Psoas muscle (tissue), 8 donors: ENCODE measurements at places on chromosomes 12 and 14. TPM values are rescaled to one million over a fixed set of nuclear protein-coding genes. Genes with fewer than 3 reads are reported as not detected.

- DNase-seq = no peak
These were observed 13.0 kb upstream of the PCED1B start for GRCh38 chr12:47066278-47067025.

DNA sequence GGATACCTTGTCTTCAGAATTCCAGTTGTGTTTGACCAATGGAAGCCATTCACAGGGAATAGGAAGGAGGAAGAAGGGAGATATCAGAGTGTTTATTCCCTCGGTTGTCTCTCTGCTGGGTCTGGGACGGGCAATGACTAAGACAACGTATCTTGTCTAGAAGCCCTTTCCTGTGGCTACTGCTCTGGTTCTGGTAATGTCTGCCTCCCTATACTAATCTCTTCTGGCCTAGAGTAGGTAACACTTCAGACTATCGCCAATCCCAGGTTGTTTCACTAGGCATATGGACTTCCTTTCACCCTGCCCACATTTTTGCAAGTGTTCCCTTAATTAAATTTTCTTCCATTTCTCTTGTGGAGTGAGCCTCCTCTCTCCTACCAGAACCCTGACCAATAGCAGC lies 687.7 kb upstream of the TBX3 start:
- no peak for DNase-seq

DNA sequence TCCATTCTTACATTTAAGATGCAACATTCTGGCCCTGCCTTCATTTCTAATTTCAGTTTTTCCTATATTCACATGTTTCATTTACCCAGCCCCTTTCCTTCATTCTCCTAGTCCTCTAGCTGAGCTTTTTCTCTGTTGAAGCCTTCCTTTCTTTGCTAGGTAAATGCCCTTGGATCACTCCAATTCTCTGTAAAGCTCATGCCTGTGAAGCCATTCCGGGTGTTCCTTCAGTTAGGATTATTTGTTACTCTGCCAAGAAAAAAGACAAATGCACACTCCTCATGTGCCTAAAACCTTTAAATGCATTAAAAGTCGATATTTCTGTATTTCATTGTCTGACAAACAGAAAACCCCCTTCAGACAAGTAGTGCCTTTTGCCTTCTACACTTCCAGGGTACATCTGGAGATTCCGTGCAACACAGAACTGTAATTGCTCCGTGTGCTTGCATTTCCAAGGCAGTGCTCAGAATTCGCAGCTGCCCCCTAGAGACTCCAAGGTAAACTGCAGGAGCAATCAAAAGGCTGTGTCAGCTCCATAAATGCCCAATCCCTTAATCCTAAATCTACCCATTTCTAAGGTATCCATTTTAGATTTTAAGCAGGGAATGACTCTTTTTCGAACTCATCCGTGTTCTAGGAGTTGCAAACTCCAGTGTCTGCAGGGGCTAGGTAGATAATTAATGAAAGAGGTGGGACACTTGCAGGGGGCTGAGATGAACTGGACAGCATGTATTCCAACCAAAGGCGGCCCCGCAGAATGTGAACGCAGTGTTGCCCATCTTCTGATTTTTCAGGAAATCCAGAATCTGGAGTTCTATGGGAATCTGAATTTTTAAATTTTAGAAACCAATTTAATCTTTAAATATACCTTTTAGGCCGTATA lies 320.2 kb downstream of the GRIN2B start:
- peak; percentile 50 for DNase-seq

DNA sequence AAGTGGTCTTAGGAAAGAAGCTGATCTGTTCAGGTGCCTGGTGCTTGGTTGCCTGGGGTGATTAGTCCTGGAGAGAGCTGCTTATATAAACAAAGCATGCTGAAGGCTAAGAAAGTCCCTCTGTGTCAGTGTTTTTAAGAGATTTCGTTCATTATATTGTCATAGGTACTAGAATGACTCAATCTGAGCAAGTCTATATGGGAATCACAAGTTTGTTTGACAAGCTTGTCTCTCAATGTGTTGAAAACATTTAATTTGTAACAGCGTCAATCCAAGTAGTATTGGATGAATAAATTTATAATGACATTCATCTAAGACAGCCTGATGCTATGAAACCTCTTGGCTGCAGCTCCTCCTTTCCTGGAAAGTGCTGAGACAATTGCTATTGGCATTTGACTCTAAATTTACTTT lies 256.3 kb downstream of the TMTC2 start:
- DNase-seq = no peak

DNA sequence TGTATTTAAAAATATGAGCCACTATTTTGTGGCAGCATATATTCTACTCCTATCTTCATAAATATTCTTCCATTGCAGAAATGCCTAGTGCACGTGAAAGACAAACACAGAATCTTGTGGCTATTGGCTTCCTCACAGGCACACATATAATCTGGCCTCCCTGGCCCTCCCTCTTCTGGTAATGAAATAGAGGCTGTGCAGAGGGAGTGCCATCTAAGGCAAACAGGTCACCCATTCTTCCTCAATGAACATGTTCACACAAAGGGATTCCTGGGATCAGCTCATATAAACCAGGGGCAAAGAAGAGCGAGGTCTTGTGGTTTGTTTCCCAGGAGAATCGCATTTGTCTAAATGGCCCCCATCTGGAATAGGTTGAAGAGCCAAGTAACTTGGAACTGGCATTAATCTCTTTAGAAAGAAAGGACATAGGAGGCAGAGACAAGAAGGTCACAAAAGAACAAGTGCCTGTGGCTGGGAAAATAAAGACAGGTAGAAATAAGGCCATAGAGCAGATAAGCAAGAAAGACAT lies 171.6 kb upstream of the PTPRQ start:
- DNase-seq = no peak

GRCh38 chr12:6231359-6232268 lies 31.4 kb downstream of the CD9 start:
- no peak for DNase-seq

DNA sequence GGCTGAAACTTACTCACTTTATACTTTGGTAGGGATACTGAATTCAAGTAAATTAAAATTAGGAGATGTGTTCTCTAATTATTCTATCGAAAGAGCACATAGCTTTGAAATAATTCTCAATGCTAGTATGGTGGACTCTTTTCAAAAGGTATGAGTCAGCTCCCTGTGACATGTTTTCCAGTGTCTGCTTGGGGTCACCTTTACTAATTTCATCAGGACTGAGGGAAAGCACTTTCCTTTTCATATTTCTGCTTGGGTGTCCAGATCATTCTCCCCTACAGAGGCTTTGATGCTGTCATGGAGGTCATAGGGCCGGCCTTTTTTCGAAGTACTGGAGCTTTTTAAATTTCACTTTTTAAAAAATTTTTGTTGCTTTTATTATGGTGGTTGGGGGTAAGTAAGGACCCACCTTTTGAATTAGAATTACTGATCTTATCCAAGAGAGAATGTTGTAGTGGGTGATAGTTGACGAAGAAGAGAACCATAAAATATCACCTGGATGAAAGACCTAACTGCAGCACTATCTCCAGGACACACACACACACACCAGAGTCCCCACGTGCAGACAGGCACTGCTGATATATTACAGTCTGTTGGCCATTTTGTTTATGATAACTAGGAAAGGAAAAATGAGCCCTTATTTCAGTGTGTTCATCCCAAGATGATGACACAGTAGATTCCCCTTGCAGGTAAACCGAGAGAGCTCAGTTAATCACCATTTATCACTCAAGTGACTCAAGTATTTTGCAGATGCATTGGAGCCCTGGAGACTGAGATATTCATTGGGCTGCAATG lies 558.6 kb downstream of the DIO2 start:
- DNase-seq = no peak

- no peak for DNase-seq
These were observed 509 bp downstream of the PLEKHG6 start for GRCh38 chr12:6310771-6311610.

DNA sequence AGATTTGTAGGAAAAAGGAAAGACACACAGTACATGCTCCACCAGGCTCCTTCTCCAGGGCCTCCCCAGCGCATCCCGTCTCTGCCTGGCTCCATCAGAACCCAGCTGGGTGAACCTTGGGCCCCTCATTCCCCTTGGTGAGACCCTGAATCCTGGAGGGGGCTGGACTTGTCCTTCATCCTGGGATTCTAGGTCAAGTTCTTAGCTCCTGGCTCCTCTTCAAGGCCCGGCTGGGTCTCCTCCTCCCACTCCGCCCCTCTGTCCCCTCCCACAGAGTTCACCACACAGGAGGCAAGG lies 49.2 kb downstream of the PSMA6 start:
- DNase-seq = no peak

DNA sequence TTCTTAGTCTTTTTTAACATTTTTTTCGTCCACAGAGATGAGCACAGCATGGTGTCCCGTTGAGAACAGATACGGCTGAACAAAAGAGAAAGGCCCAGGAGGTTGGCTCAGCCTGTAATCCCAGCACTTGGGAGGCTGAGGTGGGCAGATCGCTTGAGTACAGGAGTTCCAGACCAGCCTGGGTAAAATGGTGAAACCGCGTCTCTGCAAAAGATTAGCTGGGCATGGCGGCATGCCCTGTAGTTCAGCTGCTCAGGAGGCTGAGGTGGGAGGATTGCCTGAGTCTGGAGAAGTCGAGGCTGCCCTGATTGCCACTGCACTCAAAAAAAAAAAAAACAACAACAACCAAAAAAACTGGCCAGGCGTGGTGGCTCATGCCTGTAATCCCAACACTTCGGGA lies 5.9 kb upstream of the EP400 start:
- DNase-seq = no peak

- DNase-seq = no peak
These were observed 468.1 kb downstream of the NPAS3 start for GRCh38 chr14:33406766-33407165.

GRCh38 chr14:24297190-24297964 lies 2.2 kb downstream of the DHRS1 start:
- DNase-seq = no peak

GRCh38 chr12:41804026-41804425 lies 340.6 kb downstream of the GXYLT1 start:
- DNase-seq = no peak

DNA sequence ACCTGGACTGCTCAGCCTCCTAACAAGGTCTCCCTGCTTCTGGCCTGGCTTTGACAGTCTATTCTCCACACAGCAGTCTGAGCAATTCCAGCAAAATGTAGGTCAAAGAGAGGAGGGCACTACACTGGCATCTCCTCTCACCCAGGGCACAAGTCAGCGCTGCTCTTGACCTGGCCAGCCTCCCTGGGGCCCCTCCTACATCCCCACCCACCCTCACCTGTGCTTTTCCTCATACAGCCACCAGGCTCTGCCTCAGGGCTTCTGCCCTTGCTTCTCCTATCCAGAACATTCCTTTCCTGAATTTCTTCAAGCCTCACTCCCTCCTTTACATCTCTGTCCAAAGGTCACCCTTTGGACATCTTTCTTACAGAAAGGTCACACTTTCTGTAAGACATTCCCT lies 33.7 kb downstream of the GALNT4 start:
- no peak for DNase-seq

- peak; percentile 67 for DNase-seq
These were observed 57.2 kb upstream of the USP44 start for GRCh38 chr12:95608252-95609033.

DNA sequence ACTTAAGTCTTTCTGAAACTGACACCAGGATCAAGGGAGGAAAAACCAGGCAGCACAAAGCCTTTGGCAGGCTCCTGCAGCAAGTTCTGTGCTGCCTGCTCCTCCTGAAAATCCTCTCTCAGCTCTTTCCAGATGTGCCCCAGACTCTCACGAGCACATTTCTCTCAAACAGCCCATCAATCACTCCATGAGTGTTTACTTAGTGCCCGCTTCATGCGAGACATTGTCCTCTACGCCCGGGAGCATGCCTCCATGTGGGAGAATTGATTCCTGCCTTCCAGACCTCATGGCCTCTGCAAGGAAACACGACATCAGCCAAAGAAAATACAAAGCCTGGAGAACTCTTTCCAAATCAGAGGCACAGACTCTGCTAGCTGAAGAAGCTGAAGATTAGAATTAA lies 46.5 kb upstream of the TSPAN11 start:
- no peak for DNase-seq

DNA sequence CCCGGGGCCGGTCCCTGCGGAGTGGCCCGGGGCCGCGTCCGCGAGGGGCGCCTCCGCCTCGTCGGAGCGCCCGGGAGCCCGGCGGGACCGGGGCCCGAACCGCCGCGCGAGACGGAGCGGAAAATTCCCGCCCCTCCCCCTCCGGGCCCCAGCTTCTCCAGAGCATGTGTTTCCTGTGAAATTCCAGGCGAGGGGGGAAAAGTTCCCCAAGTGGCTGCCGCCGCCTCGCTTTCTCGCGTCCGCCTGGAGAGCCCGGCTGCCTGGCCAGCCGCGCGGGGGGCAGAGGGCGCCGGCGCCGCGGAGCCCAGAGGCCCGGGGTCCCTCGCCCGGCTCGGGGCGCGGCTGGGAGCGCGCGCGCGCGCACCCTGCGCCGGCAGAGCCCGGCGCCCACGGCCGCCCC lies 904 bp downstream of the CACNA1C start:
- DNase-seq = peak; percentile 41

- no peak for DNase-seq
These were observed 188.4 kb upstream of the OTX2 start for GRCh38 chr14:56998728-56999127.

GRCh38 chr12:65318186-65318685 lies 39.8 kb downstream of the MSRB3 start:
- DNase-seq = no peak

GRCh38 chr12:96409731-96410130 lies 9.5 kb upstream of the CDK17 start:
- DNase-seq = no peak

- no peak for DNase-seq
These were observed 85.0 kb upstream of the GPR68 start for GRCh38 chr14:91329486-91330014.

GRCh38 chr12:86748894-86749293 lies 492.7 kb upstream of the MGAT4C start:
- DNase-seq = no peak

GRCh38 chr12:70529647-70530046 lies 107.6 kb downstream of the PTPRB start:
- no peak for DNase-seq

GRCh38 chr12:77837876-77838291 lies 7.2 kb downstream of the NAV3 start:
- no peak for DNase-seq

- DNase-seq = no peak
These were observed 168.7 kb upstream of the CNOT2 start for GRCh38 chr12:70074510-70074909.

The RTN1 gene
- total RNA-seq = 0.74 TPM

The ANO2 gene
- total RNA-seq = 5.0 TPM

The FLRT2 gene
- total RNA-seq = 9.8 TPM

The COX8C gene
- 0.54 TPM for total RNA-seq

The NTS gene
- total RNA-seq = not detected

The ADCY6 gene
- total RNA-seq = 13.4 TPM

The SLC39A9 gene
- total RNA-seq = 13.8 TPM

The CAND1 gene
- total RNA-seq = 32.2 TPM

The CPNE8 gene
- 3.5 TPM for total RNA-seq

The CACNA2D4 gene
- total RNA-seq = 0.91 TPM
